ENCODE measurements at places on chromosomes 11 and 22. TPM values are rescaled to one million over a fixed set of nuclear protein-coding genes. Genes with fewer than 3 reads are reported as not detected.

BTG4 gene
- not detected for total RNA-seq

SCYL1 gene
- 66.4 TPM for total RNA-seq

SLC35F2 gene
- 10.9 TPM for total RNA-seq

PANX3 gene
- total RNA-seq, result not detected

SCARF2 gene
- total RNA-seq, result 2.9 TPM

TSKU gene
- total RNA-seq, result 0.23 TPM

SHANK2 gene
- total RNA-seq, result not detected

MS4A15 gene
- total RNA-seq, result not detected

DDX6 gene
- 220 TPM for total RNA-seq

UBASH3B gene
- total RNA-seq, result 29.7 TPM

DDI1 gene
- total RNA-seq, result not detected

CYB5R2 gene
- total RNA-seq, result 0.59 TPM

CRYAB gene
- 0.49 TPM for total RNA-seq

CDC42BPG gene
- total RNA-seq, result 9.7 TPM

Data from T-cell (primary cell).